ENCODE measurements at places on chromosomes 4 and X.

DNA sequence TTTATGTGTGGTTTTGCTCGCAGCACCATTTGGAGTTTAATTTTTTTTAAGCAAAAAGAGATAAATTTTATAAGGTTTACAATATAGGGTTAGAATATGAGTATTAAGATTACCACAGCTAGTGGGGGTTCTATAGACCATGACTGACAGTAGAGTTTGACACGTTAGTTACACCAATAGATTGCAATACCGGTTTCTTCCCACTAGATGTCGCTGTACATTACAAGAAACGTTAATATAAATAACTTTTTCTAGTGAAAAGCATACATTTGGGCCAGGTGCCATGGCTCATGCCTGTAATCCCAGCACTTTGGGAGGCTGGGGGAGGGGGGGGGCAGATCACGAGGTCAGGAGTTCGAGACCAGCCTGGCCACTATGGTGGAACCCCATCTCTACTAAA is 433.6 kb downstream of the MAGEB5 start:
- DNase-seq = no peak

DNA sequence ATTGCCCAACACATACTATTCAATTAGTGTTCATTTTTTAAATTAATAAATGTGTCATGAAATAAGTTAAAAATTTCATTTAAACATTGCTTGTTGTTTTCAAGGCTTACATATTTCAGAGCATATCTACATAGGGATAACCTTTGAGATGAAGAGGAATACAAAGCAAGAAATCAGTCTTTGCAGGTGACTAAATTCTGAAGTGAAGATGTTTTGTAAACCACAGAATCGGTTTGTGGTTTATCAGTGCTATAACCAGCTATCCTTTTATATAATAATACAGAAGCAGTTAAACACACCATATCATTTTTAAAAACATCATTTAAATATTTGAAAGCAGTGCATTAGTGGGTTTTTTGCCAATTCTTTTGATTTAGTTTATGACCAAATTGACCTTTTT is 26.9 kb downstream of the FAM241A start:
- no peak for DNase-seq

GRCh38 chrX:34764852-34765361 is 107.8 kb upstream of the TMEM47 start:
- DNase-seq = peak; percentile 11

- no peak for DNase-seq
These were observed 138.0 kb upstream of the SMIM31 start for GRCh38 chr4:164615964-164616363.

GRCh38 chrX:13411496-13412207 is 91.8 kb upstream of the ATXN3L start:
- no peak for DNase-seq

DNA sequence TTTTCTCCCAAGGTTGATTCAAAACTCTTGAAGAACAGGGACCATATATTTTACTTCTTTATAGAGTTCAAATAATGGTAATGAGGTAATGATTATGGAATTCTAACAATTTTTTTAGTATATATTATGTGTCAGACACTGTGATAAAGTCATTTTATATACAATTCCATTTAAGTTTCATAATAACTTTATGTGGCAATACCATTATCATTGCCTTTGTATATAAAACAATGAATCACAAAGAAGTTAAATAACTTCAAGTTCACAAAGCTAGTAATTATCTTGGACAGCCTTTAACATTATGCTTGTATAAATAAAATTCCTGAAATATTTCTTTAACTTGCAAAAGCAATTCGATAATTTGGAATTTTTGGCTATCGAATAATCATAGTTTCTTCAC is 20.6 kb downstream of the MAGEC1 start:
- DNase-seq = no peak

DNA sequence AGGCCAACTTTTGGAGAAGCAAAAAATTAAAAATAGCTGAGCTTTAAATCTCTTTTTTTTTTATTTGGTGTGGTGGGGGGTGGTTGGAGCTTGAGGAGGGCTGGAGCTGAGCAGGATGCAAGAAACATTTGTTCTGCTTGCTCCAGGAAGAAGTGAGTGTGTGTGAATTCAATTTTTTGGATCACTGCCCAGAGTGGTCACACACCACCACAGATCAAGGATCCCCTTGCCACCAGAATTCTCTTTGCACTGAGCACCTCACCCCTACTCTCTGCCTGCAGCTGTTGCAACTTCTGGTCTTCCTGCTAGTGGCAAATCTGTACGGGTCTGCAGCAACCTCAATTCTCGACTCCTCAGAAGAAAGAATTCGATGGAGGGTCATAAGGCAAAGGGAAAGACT is 19.9 kb upstream of the PLP1 start:
- peak; percentile 11 for DNase-seq

- no peak for DNase-seq
These were observed 8.4 kb upstream of the VSIG1 start for GRCh38 chrX:108036298-108036973.
